ENCODE measurements at places on chromosomes 4 and X.

DNA sequence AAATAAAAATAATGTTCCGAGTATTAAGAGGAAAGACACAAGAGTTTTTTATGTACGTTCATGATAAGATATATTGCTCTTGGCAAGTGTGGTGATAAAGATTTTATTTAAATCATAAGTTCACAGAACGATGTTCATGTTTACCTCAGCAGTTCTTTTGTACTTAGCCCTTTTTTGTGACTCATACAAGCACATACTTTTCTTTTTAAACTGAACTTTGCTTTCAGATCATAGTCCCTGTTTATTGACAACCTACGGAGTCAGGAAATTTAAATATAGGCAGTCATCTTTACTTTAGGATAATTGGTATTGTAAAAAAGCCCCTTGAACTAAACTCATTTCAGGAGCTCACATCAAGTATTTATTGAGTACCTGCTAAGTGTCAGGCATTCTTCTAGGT is 1.3 kb upstream of the CTSO start:
- no peak for DNase-seq

DNA sequence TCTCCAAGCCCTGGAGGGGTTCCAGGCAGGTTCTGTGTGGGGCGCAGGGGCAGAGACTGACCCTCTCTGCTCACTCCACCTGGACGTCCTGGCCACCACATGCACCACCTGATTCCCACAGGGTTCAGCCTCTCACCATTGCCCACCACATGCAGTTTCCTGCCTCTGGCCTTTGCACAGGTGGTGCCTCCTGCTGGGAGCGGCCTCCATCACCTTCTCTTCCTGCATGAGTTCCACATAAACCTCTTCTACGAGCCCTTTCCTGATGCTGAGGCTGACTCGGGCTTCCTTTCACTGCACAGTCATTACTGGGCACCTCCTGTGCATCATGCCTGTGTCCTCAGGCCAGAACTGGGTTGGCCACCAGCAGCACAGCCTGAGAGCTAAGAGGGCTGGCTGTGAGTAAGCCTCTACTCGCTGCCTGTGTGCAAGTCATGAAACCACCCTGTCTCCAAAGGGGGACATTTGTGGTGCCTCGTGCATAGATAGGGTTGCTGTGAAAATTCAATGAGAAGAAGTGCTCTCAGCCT is 19.9 kb downstream of the MAN2B2 start:
- DNase-seq, result no peak

GRCh38 chr4:38939165-38939564 is 71.6 kb downstream of the FAM114A1 start:
- no peak for DNase-seq

- no peak for DNase-seq
These were observed 28.2 kb upstream of the MID1 start for GRCh38 chrX:10648614-10649013.

GRCh38 chr4:112060212-112060611 is 85.0 kb upstream of the FAM241A start:
- DNase-seq, result no peak

GRCh38 chr4:153518001-153518400 is 51.8 kb downstream of the TMEM131L start:
- no peak for DNase-seq

- no peak for DNase-seq
These were observed 72.4 kb downstream of the IL21 start for GRCh38 chr4:122548452-122548851.

- no peak for DNase-seq
These were observed 8.9 kb downstream of the AMBN start for GRCh38 chr4:70600977-70601376.

DNA sequence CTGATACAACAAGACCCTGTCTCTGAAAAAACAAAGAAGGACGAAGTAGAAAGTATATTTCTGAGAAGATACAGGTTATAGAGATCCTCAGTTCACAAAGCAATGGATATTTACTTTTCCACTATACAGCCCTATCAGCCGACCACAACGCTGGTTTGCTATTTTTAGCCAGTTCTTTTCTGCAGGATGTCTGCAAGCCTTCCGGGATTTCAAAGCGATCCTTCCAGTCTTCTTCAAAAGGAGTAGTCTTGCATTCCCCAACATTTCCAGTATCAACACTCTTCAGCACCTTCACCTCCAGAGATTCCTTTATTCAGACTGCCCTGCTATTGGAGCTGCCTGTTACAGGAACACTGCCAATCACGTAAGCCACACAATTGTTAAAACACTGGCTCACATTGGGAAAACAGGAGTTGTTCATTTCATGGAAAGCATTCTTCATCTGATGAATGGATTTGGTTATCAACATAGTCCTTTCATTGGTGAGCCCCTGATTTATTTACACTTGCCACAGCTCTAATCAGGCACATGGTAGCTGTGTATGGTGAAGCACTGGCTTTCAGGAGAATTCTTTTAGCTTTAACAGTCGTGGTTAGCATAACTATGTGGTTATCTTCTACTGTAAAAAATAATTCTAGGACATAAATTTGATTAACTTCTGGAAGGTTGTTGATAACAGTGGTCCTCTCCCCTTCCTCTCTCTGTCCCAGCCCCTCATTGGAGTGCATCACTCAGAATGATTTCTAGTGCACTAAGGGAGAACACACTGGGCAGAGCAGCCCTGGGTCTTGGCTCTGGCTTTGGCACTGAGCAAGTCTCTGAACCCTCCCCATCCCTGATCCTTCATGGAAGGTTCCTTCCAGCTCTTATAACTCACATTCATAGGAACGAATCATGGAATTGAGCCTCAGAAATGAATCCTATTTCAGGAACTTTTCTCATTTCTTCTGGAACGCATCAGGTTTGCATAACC is 109.9 kb upstream of the SORBS2 start:
- no peak for DNase-seq

All from T-helper 2 cell treated with Interferon-gamma antibody and Interleukin-4, amounts not matched to agents 5 μg/mL and 100 μg/mL, for 36 hours (primary cell).